CD8-positive, alpha-beta memory T cell (primary cell): ENCODE measurements at places on chromosomes 5 and 9. TPM values are rescaled to one million over a fixed set of nuclear protein-coding genes. Genes with fewer than 3 reads are reported as not detected.

DNA sequence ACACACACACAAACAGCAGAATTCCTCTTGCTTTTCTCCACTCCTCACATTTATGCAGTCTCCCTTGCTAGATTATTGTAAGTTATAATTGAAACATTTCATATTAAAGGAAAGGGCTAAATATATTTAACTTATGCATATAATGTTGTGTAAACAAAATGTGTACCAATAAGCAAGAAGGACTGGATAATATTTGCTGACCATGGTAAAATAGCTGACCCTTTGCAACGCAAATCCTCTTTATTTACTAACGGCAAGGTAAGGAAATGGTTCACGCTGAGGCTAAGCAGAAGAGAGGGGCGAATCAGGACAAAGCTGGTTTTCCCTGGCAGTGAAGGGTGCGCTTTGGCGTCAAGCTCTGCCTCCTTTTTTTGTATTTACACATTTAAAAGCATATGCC, 154.2 kb upstream of the IRX4 start:
- no peak overlapping the region for H3K4me3 ChIP-seq
- H3K27me3 ChIP-seq, result no peaks in the 10 kb centered on the region
- no peak for DNase-seq
- no peaks in the 10 kb centered on the region for H3K36me3 ChIP-seq
- no peak overlapping the region for H3K27ac ChIP-seq
- no peaks in the 10 kb centered on the region for H3K4me1 ChIP-seq

PCDHGA12 gene
- 0.09 TPM for total RNA-seq

DNA sequence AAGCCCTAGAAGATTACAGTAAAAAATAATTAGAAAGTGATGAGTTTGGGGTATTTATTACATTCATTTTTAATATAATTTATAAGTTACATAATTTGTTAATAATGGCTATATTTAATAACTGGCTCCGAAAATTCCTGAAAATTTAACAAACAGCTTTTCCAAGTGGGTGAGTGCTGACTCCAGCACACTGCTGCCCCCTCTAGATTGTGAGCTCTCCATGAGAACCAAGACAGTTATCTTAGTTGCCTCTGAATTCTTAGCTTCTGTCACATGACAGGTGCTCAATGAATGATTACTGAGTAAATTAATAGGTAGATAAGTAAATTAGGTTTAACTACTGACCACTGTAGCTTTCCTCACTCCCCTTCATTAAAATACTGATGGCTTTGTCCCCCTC, 7.8 kb downstream of the KLHL3 start:
- no peak for DNase-seq
- no peak overlapping the region for H3K27ac ChIP-seq
- H3K36me3 ChIP-seq, result no peaks in the 10 kb centered on the region
- peaks cover 13% of the 10 kb centered on the region for H3K4me1 ChIP-seq

SLC25A2 gene
- total RNA-seq, result 0.35 TPM

SH3TC2 gene
- not detected for total RNA-seq

SPINK1 gene
- not detected for total RNA-seq

IFNB1 gene
- not detected for total RNA-seq
